ENCODE measurements at places on chromosomes 6 and 20.

DNA sequence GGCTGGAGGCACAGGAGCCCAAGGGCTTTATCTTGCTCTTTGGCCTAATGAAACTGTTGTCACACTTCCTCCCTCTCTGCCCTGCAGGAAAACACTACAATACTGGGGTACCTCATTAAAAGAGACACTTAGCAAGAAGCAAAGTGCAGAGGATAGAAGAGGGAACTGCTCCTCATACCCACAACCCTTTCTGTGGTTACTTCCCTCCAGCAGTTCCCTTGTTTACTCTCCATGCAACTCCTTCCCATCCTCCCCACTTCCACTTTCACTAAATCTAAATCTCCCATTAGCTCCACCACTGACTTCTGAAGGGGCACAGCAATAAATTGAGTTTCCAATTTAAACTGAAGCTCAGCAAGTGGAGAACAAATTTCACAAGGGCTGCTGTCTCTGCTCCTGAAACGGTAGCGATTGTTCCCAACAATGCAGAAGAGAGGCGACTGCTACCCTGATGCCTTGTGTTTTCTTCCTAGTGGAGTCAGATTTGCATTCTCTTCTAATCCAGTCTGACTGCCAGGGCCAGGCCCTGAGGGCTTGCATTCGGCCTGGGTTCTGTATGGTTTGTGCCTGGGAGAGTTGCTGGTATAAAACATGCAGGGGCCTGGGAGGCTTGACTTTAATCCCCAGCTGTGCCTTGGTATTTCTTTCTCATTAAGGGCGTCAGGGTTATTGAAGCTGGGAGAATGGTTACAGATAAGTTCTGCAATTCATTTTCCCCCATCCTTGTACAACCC is 454.7 kb downstream of the TFAP2B start:
- DNase-seq = no peak

- DNase-seq = no peak
These were observed 6.1 kb upstream of the NSFL1C start for GRCh38 chr20:1472556-1473245.

GRCh38 chr6:16965689-16966088 is 136.2 kb upstream of the STMND1 start:
- DNase-seq = no peak

- DNase-seq = no peak
These were observed 54.4 kb downstream of the JAG1 start for GRCh38 chr20:10619427-10619826.

DNA sequence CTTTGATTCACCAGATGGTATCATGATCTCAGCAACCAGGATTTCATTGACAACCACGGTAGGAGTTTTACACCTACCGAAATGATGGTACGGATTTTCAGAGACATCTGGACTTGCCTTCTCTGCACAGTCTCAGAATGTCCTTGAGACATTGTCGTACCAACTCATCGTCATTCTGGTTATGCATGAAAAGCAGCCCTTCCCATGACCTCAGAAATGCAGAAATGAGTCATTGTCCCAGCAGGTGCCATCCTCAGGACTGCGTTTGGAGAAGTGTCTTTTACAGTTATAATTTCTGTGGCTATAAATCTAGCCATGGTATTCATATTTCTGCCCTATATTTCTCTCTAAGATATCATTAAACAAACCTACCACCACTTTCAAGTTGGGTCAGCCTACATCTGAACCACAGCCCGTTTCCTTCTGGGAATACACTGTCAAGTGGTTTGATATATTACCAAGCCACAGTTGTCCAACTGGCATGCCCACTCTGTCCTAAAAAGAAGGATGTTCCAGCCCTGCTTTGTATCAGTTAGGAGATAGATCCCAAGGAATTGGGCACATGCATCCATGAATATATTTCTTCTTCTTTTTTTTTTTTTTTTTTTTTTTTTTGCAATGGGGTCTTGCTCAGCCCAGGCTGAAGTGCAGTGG is 7.5 kb upstream of the BFSP1 start:
- DNase-seq = no peak

- DNase-seq = no peak
These were observed 40.1 kb downstream of the HECA start for GRCh38 chr6:139174961-139175360.

GRCh38 chr20:9128568-9128967 is 59.7 kb downstream of the PLCB4 start:
- no peak for DNase-seq

- no peak for DNase-seq
These were observed 5.7 kb upstream of the FKBP5 start for GRCh38 chr6:35694462-35694861.
